ENCODE measurements at places on chromosomes 2 and 18. TPM values are rescaled to one million over a fixed set of nuclear protein-coding genes. Genes with fewer than 3 reads are reported as not detected.
A peak's percentile ranks its signal among the peaks of the same experiment; 100 is the strongest.

DNA sequence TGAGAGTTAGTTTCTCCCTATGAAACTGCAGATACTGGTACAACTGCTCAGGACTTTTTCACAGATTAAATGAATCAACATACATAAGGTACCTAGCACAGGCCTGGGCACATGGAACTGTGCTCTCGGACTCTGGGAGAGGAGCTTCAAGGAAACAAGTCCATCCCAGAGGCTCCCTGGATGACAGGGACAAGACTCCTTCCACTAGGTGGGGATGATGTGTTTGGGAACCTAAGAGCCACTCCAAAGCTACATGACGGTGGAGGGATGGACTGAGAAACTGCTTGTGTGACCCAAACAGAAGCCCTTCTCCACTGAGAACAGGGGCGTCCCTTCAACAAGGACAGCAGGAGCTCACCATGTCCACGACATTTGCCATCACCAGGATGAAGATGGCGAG, 37.1 kb downstream of the CENPO start:
- DNase-seq: no peak

- no peak for DNase-seq
Measured at GRCh38 chr2:170965446-170966225, 36.6 kb downstream of the GORASP2 start.

The FAM161A gene
- total RNA-seq: 2.5 TPM

- no peak for DNase-seq
Measured at GRCh38 chr18:32577561-32577960, 106.9 kb upstream of the GAREM1 start.

The SKOR2 gene
- total RNA-seq: not detected

The RGPD4 gene
- not detected for total RNA-seq

DNA sequence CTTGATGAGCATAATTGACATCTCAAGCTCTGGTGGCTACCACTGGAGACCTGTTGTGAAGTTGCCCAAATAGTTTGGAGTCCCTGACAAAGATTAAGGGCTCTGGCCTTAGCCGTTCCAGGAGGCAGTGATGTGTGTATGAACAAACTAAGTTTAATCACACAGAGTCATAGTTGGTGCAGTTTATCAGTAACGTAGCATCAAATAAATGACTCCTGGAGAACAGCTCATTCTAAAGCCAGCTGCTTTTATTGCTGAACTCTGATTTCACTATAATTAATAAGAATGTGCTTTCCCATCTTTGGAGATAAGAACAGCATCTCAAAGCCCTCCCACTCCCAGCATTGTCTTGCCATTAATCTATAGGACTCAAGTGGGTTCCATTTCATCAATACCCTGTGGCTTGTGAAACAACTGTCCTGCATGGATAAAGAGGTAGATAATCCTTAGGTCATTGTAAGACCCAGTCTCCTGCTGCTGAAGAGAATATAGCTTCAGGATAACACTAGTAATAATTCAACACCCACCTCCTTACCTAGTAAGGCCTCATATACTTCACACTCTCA, 211.4 kb upstream of the THUMPD2 start:
- DNase-seq: no peak

GRCh38 chr2:47822518-47822917, 39.6 kb downstream of the MSH6 start:
- no peak for DNase-seq

DNA sequence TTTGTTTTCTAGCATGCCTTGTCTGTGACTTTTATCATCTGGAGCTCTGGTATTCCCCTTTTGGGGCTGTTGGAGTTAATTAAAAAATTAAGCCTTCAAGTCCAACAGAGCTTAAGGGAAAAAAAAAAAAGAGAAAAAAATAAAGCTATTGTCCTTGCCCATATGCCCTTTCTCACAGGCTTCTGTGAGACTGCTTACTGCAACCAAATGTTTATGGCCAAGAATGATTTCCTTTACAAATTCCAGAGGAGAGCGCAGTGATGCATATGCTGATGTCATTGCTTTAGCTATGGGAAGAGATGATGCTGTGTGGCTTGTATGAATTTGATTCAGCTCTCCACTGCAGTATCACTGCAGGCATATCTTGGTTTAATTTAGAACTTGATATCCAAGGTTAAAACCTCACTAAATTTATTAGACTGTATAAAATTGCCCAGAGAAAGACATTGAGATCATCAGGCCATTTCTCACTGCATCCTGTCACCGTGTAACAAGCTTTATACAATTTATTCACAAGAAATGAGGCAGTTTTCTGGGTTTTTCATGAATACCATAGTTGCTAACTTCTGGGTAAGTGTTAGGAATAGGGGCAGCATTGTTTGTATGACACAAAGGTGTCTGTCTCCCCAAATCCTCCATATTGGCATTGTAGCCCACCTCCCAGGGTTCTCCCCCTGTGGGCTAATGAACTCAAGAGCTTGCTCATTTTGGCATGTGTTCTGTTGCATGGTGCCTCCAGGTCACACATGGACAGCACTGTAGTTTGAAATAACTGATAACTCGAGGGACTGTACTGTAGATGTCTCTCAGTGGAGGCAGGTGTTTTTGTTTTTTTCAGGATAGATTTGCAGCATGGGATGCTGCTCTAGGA, 85.0 kb downstream of the TANC1 start:
- DNase-seq: no peak

DNA sequence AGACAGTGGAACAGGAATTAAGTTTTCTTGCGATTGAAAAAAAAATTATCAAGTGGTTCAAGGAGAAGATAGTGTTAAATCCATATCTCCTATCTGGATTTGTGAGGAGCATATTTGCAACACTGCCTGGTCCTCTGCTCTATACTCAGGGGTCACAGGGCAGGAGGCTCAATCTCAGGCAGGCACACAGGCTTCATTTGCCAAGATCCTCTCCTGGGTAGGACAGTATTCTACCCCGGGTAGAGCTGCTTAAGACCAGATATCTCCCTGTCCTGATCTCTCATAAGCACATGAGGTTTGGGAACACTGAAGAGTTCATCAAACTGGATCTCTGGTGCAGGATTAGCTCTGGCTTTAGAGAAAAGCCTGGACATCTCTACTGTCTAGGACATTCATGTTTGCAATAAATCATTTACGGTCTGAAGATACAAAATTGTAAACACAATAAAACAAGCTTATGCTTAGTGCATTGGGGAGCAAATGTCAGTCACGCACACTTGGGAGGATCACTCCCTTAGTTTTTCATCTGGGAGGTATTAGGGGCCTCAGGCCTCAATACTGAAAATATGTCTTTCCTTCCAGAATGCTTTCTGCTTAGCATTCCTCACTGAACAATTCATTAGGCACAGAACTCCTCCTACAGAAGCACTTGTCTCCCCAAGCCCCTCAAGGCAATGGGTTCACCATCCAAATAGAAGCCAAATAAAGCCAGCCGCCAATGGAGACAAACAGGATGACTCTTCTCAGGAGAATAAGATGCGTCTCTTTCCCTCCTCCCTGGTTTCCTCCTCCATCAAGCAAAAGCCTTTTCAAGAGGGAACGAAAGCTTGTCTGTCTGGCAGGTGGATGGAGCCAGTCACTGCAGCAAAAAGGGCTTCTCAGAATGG, 34.1 kb upstream of the LCLAT1 start:
- DNase-seq: no peak

GRCh38 chr2:197134206-197134605, 176.4 kb downstream of the ANKRD44 start:
- no peak for DNase-seq

The SPATS2L gene
- total RNA-seq: 65.6 TPM

The CCDC121 gene
- total RNA-seq: 2.5 TPM

DNA sequence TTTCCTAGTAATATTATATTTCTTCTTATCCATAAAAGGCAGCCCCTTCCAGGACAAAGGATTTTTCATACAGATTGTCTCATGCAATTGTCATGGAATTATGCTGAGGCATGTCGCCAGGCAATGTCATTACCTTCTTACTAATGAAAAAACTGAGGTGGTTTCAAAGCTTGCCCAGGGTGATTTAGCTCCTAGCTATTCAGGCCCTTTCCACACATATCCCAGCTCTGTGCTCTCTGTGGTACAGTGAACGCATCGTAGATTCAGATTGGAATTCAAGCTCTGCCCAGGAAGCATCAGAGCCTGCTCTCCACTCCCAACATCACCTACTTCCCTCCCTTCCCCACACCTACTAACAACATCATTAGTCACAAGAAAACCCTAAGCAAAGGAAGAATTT, 60.1 kb downstream of the ATP8B1 start:
- no peak for DNase-seq

DNA sequence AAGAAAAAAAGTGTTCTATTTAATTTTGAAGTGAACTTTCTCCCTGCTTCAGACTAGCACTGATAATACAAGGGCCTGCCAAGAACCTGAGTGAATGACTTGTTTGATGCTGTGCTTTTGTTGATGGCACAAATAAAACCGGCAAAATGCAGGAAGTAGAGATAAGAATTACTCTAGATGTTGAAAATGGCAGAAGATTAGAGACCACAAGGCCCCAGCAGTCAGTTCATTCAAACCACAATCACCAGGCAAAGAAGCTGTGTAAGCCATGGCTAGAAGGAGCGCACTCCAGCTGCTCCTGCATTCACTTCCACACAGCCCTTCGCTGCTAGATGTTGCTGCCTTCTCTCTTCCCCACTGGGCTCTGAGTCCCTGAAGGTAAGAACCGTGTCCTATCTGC, 297.1 kb downstream of the AGPS start:
- no peak for DNase-seq

GRCh38 chr2:1867141-1867540, 122.8 kb upstream of the PXDN start:
- DNase-seq: no peak

The ZNF385B gene
- total RNA-seq: 11.5 TPM

The SNED1 gene
- 55.5 TPM for total RNA-seq

GRCh38 chr2:132738223-132738622, 68.2 kb upstream of the LYPD1 start:
- no peak for DNase-seq

The LYG2 gene
- not detected for total RNA-seq

GRCh38 chr2:241566468-241566867, 7.9 kb downstream of the BOK start:
- DNase-seq: no peak

- peak; percentile 44 for DNase-seq
Measured at GRCh38 chr18:75068682-75069435, 140.1 kb downstream of the PTGR3 start.

DNA sequence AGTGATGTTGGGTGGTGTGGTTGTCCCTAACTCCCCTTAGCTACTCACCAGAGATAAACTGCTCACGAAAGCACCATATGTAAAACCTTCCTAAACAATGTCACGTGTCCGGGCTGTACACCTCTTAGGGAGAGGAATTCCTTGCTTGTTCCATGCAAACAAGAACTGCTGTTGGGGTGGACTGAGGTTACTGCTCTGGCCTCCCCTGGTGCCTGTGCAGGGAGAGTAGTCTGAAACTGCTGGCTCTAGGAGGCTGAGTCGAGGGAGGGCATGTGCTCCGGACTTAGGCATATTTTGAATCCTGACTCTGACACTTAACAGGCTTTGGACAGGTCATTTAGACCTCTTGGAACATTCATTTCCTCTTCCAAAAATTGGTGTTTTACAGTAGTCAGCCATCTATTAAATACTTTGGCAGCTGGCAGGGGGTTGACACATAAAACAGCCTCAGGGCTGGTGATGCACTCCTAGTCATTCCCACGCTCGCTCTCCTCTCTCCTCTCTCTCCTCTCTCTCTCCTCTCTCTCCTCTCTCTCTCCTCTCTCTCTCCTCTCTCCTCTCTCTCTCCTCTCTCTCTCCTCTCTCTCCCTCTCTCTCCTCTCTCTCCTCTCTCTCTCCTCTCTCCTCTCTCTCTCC, 10.6 kb downstream of the THNSL2 start:
- DNase-seq: no peak

- DNase-seq: no peak
Measured at GRCh38 chr18:49553003-49553402, 8.9 kb upstream of the LIPG start.

DNA sequence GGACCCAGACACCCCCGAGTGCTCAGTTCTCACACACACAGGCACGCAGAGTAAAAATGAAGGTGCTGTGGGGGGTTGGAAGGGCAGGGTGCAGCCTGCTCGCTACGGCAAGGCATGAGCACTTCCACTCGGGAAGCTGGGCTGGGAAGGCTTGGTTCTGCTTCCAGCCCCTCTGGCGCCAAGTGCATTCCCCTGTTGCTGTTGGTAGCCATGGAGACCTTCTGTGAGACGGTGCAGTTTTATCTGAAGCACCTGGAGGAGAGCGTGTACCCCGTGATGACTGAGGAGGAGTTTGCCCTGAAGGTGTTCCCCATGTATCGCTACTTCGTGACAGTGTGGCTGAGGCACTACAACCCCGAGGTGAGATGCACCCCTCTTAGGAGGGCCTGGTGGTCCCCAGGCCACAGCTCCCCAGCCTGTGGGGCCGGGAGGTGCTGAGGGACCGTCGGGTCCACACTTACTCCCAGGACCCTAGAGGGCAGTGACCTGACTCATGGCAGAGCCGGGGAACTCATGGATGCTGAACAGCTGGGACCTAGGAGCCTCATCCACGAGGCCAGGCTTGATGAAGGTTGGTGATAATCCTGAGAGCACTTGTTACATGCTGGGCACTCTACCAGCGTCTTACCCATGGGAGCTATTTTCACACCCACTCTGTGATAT, 15.5 kb downstream of the MROH2A start:
- peak; percentile 82 for DNase-seq

DNA sequence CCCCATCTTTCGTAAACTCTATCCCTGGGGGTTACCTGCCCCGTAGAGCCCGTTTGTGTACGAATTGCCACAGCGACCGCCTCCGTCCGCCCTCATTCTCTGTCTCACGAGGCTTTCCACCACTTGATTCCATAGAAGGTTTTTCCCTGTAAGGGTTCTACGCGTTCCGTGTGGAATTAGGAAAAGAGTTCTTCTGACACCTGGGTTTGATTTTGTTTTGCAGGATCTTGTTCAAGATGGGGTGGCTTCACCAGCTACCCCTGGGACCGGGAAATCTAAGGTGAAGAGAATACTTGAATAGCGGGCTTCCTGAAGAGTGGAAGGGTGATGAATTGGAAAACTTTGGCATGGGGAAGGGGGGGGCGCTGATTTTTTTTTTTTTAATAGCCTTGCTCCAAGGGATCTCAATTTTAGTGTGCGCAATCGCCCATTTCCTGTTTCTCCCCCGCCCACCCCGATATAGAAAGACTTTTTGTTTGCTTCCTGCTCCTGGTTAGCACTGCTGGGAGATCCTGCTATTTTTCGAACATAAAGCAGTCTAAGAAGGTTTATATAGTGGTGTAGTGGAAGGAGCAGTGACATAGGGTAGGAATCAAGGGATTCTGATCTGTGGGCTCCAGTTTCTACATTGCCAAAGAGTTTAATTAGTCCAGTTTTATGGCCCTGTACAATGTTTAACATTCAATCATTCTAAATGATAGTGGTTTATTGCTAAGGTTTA, 564 bp downstream of the GCC2 start:
- DNase-seq: no peak

GRCh38 chr2:157305723-157306110, 19.9 kb downstream of the ERMN start:
- DNase-seq: no peak

The CARF gene
- 16.5 TPM for total RNA-seq
